DMS53 (cell line): ENCODE measurements at places on chromosomes 1 and 21.

GRCh38 chr1:52503706-52504105, 49.2 kb downstream of the TUT4 start:
- no peak for DNase-seq

- DNase-seq: no peak
Measured at GRCh38 chr1:81228926-81229325, 571.8 kb upstream of the ADGRL2 start.

DNA sequence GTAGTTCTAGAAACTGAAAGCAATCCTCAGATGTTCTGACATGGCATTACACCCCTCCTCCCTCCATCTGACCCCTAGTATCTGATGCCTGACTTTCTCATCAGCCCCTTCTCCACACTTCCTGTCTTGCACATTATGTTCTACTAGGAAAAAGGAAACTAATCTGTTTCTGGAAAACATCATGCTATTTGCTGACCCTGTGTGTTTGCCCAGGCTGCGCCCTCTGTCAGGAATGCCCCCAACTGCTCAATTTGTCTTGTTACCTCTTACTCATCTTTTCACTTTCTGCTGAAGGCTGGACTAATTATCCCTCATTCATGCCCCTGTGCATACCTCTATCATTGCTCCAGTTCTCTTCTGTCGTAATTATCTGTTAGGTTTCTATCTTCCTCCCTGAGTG, 37.5 kb upstream of the DAB1 start:
- no peak for DNase-seq

DNA sequence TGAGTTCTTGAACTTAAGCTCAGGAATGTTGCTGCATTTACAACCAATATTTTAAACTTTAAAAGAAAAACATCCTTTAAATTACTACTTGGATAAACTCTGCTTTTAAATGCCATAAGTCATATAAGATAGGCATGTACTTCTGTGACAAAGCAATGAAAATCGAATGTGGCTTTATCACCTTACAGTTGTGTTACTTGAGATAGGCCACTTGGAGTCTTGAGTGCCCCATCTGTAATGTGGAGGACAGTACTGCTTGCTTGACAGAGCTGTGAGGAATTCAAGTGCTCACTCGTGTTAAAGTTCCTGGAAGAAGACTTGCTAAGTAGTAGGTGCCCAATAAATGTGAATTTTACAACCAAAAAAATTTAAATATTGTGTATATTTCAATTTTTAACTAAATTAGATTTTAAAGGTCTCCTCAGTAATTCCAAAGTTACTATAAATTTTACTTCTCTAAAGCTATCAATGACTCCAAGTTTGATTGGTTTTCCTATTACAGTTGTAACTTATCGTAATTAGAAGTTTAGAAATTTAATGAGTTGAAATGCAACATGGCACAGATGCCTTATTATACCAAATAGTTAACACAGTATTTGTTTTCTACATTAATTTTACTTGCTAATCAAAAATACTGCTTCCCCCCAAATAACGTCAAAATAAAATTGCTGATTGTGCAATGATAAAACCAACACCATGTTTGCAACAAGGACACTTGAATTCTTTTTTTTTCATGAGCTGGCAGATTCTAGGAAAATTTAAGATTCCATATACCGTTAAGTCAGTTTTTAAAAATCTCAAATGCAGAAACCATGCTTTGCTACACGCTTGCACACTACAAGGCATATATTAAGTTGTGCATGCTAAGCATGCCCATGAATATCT, 21.8 kb downstream of the PSMB2 start:
- DNase-seq: no peak

- DNase-seq: no peak
Measured at GRCh38 chr1:9066945-9067807, 2.3 kb downstream of the SLC2A5 start.

GRCh38 chr1:182114627-182115023, 53.1 kb upstream of the ZNF648 start:
- DNase-seq: no peak

DNA sequence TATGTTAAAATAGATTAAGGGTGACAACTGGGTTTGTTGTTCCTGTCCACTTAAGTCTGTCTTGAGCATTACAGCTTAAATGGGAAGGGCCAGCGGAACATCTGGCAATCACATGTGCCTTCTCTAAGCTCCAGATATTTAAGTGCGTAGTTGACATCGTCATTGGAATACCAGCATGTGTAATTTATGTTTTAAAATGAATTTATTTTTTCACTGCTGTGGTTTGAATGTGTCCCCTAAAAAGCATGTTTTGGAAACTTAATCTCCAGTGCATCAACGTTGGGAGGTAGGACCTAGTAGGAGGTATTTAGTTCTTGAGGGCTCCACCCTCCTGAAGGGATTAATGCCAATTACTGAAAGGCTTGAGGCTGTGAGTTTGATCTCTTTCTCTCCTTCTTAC, 13.4 kb downstream of the ZCCHC17 start:
- DNase-seq: no peak

DNA sequence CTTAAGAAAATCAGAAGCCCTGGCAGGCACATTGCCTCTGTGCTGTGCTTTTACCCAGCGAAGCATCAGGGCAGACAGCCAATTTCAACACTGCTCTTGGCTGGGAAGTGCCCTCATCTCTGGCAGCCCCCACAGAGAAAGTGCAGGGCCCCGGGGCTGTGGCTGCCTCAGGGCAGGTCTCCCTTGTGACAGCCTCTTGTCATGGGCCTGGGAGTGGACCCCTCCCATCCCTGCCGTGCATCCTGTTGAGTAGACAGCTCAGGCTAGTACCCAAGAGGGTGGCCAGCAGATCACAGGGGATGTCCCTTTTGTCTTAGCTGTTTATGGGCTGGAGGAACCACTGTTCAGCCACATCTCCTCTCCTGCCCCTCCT, 23.3 kb downstream of the TTC34 start:
- no peak for DNase-seq

GRCh38 chr1:117335376-117336086, 31.7 kb upstream of the MAN1A2 start:
- no peak for DNase-seq

- no peak for DNase-seq
Measured at GRCh38 chr1:236078993-236079392, 14.1 kb upstream of the NID1 start.

DNA sequence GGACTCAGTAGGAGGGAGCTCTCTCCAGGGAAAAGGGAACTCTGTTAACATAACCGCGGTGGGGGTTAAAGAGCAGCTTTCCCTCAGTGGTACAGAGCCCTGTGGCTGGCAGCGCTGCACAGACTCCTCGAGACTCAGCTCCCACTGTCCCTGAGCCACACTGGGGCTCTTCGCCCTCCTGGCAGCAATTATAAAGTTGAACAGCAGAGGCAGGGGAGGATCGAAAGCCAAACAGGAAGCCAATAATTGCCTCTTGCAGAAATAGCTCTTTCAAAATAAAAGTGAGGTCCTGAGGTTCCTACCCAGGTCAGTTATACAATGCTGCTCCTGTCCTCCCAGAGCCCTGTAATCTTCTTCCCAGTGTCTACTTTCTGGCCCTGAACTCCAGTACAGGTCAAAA, 77.0 kb downstream of the FAM78B start:
- DNase-seq: no peak

DNA sequence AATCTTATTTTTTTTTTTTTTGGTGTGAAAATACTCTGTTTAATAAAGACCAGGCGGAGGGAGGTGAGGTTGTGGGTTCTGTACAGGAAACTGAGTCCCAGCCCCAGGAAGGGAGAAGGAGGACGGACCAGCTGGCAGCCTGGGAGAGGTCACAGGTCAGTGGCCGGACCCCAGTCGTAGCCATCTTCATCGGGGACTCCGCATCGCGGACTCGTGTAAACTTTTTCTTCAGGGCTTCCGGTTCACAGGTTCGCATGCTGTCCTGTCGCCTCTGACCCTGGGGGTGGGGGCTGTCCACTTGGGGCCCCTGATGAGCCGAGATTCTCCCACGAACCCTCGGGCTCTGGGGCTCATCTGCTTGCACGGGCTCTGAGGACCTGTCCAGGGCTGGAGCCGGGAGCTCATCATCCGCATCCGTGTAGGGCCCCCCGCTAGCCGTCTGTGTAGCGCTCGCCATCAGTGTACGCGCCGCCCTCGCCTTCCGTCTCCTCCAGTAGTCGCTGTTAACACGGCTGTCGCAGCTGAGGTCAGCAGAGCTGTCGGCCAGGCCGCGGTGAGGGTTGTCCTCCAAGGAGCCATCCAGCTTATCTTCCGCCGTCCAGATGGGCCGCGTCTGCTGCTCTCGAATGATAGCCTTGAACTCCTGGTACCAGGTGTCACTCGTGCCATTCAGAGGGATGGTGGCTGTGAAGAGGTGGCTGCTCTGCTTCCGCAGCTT, 975.7 kb upstream of the PRMT6 start:
- DNase-seq: peak; percentile 77

DNA sequence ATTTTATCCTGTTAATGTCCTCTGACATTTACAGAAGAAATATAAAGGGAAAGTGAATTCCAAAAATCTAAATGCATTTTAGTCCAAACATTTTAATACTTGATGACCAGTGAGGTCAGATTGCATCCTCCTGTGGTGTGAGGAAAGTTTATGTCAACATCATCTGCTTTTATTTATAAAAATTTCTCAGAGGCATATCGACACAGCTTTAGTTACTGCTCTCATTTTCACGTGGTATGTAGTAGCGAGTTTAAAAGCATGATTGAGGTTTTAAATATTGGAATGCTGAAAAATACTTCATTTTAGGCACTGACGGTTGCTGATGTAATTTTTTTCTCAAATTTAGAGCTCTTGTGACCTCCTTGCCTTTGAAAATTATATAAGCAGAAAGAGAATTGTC, 234.8 kb downstream of the HMCN1 start:
- DNase-seq: no peak

- peak; percentile 60 for DNase-seq
Measured at GRCh38 chr1:243946946-243947345, 96.9 kb upstream of the AKT3 start.

- DNase-seq: peak; percentile 65
Measured at GRCh38 chr1:219331424-219331823, 157.7 kb downstream of the LYPLAL1 start.

GRCh38 chr1:210252621-210253051, 20.0 kb downstream of the SERTAD4 start:
- DNase-seq: peak; percentile 94

GRCh38 chr1:46816930-46817329, 18.1 kb downstream of the CYP4B1 start:
- DNase-seq: no peak
